ENCODE measurements at places on chromosomes 1 and 21. TPM values are rescaled to one million over a fixed set of nuclear protein-coding genes. Genes with fewer than 3 reads are reported as not detected.

Gene RXRG
- total RNA-seq: not detected

Gene MATN1
- total RNA-seq: 0.11 TPM

Gene RAD54L
- 8.2 TPM for total RNA-seq

Gene CCDC190
- not detected for total RNA-seq

Gene RNF220
- 55.3 TPM for total RNA-seq

Gene LCE2A
- not detected for total RNA-seq

Gene ZNF695
- total RNA-seq: 2.9 TPM

Gene DCST1
- not detected for total RNA-seq

Gene AADACL4
- total RNA-seq: not detected

Gene SLC6A9
- total RNA-seq: 11.5 TPM

All from A549 treated with Mapracorat at 1 μM for 4 hours (cell line).